ENCODE measurements at places on chromosomes 16 and 17.

GRCh38 chr17:43468691-43469139 is 15.1 kb upstream of the DHX8 start:
- DNase-seq = no peak

DNA sequence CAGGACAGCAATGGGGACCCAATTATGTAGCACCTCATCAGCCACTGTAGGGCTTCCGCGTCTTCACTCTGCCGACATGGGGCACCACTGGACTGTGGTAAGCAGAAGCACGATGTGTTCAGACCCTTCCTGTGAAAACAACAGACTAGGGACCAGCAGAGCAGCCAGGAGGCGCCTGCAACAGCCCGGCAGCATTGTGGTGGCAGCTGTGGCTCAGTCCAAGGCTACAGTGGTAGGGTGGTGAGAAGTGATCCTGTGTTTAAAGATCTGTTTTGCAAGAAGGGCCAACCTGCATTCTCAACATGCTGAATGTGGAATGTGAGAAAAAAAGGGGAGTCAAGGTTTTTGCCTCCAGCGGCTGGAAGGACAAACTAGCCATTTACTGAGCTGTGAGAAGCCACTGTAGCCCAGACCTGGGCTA is 80.8 kb downstream of the GAS7 start:
- no peak for DNase-seq

GRCh38 chr16:49365711-49366509 is 7.7 kb upstream of the C16orf78 start:
- no peak for DNase-seq

DNA sequence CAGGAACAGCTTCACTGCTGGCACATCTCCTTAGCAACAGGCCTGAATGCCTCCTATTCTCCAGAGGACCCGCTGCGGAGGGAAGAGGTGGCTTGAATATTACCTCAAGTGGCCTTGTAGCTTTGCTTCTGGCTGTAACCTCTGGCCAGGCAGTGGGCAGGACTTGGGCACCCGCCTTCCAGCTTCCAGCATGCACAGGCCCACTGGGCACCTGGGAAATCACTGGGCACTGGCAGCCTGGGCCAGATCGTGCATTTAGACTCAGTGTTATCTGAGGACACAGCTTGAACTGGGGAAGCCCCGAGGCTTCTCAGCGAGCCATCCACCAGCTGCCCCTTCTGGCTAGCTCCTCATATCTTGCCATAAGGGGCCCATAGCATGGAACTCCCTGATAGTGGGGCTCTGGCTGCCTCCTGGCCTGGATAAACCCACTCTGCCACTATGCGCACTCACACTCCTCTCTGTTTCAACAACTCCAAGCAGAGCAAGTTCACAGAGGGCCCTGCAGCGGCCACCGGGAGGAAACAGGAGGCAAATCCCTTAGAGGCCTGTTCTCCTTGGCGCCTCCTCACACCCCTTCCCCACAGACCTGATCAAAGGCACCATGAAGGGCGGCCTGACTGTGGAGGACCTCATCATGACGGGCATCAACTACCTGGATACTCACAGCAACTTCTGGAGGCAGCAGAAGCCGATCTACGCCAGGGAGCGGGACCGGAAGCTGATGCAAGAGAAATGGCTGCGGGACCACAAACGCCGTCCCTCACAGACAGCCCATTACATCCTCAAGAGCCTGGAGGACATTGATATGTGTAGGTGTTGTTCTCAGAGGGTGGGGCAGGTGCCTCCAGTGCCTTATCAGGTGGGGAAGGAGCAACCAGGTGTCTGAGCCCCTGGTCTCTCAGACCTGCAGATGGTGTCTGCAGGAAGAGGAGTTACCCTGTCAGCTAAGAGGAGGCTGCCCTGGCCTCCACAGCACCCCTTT is 7.8 kb downstream of the ODAD4 start:
- DNase-seq = no peak

- DNase-seq = no peak
Measured at GRCh38 chr16:81636298-81636993, 142.6 kb upstream of the PLCG2 start.

DNA sequence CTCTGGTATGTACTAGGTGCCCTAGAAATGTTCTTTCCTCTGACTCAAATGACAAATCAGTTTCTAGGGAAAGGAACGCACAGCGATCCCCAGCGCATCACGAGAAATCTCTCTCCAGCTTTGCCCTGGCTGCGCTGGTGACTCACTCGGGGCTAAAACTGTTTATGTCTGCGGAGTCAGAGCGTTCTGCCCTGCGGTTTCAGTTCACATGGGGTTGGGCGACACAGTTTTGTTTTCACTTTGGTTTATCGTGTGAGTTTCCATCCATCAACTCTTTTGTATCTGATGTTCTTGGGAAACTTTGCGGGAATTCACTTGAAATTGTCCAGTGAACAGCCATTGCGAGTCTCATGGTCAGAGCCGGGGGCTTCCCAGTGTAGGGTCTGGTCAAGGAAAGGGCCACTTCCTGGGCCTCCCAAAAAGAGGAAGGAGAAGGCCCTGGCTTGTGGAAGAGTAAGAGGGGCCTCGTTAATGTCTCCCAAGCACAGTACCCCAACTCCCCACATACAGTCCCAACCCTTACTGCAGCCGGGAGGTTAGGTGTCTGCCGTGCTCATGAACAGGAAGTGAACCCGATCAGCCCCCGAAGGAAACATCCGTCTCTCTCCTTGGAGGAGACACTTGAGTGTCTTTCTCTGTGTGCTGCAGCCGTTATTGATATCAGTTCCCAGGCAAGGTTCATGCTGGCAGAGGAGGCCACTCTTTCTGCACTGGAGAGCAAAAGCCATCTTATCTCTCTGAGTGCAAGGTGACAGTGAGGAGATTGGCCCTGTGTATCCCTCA is 643.2 kb downstream of the WWOX start:
- DNase-seq = peak; percentile 64

- no peak for DNase-seq
Measured at GRCh38 chr17:37179893-37180292, 195.9 kb upstream of the C17orf78 start.

GRCh38 chr16:24309258-24310142 is 53.4 kb downstream of the CACNG3 start:
- DNase-seq = no peak

DNA sequence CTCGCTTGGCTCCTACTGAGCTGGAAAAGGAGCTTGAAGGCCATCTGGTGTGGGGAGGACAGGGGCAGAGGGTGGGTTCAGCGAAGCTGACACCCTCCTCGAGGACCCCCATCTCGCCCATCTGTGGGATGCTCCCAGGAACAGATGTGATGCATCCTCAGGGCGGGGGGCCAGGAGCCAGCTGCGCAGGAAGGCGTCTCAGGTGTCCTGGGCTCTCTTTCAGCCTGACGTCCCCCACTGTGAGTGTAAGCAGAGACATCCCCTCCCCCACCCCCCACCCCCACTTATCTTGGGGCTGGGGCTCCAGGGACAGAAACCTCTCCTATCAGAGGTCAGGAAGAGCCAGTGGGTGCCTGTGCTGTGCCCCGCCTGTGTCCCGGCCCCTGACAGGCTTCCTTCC is 16.2 kb downstream of the KIF19 start:
- DNase-seq = no peak

GRCh38 chr17:65797809-65798208 is 236.4 kb upstream of the AXIN2 start:
- DNase-seq = no peak

DNA sequence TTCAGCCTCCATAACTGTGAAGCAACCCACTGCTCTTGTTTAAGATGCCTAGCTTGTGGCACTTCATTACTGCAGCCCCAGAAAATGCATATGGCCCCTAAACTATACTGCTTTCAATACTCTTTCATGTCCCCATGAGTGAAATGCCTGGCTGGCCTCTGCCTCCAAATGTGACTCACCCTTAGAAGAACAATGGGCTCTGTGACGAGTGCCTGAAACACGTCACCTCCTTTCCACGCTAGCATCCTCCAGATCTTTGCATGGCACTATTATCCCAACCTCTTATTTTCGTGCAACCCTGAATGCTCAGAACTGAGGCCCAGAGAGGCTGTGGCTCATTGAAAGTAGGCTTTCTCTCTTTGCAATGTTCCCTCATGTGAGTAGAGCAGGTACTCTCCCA is 233.1 kb downstream of the CBLN1 start:
- DNase-seq = no peak

- DNase-seq = no peak
Measured at GRCh38 chr17:82648742-82649331, 593 bp upstream of the WDR45B start.

DNA sequence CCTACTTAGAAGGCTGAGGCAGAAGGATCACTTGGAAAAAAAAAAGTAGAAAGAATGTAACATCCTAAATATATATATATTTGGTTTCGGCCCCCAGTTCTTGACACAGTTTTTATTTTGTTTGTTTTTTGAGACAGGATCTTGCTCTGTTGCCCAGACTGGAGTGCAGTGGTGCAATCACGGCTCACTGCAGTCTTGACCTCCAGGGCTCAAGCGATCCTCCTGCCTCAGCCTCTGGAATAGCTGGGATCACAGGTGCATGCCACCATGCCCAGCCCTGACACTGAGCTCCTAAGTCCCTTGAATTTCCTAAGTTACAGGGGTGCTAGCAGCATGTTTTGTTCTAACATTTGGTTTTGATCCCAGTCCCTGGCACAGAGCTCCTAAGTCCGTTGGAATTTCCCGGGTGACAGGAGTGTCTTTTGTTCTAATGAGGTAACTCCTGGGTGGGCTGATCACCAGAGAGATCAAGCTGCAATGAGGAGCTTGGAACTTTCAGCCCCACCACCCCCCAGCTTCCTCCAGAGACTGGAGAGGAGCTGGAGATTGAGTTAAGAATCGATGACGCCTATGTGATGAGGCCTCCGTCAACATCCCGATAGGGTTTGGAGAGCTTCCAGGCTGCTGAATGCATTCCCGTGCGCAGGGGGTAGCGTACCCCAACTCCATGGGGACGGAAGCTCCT is 20.0 kb downstream of the MXRA7 start:
- DNase-seq = no peak

DNA sequence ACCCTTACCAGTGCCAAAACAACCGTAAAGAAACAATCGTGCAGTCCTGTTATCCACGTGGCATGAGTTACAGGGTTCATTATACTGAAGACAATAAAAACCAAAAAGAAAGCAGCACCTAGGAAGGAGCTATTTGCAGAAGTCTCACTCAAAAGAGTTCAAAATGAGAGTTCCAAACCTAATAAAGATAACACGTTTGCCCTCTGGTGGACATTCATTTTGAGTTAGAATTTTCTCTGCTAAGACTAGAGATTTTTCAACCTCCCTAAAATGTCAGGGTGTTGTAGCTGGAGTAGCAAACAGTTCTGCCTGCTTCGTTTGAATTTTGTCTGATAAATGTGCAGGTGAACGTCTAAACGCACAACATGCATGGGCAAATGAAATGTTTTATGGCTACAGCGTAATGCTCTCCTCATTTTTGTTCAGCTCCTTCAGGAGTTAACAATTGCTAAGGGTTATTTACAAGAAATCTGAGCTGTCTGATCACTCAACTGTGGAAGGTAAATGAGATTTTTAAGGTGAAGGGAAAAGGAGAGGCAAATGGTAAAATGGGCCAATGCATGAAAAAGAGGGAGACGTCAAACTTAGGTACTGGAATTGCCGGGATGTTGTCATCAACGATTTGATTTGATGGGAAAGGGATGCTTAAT is 1067.9 kb upstream of the EEF2KMT start:
- DNase-seq = no peak

DNA sequence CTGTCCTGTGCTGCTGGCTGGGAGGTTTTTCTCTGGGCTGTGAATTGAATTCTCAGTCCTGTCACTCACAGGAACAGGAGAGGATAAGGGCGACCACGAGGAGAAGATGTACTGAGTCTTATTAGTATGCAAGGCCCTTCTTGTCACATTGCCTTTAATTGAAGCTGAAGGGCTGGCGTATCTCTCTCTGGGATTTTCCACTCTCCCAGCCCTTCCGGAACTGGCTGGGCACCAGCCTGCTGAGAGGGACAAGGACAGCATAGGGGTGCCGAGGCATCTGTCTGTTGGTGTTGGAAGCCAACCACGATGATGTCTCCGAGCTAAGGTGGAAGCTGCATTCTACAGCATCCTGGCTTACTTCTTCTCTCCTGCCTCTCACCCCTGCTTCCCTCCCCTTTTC is 33.2 kb downstream of the GPRC5B start:
- no peak for DNase-seq

- DNase-seq = no peak
Measured at GRCh38 chr17:82343560-82343959, 10.0 kb upstream of the SECTM1 start.

DNA sequence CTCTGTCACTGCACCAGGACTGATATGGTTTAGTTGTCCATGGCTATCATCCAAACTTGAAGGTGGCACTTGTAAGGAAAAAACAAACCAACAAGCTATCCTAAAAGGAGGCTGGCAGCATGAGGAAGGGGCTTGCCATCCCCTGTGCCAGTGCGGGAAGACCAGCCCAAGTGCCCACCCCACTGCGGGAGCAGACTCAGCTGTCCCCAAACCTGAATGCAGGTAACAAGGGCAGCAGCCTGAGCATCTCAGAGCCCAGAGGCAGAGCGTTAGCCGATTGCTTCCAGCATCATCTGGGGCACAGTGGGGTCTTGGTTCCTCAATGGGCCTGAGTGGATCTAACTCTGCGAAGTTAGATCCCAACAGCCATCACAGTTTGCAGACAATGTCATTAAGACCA is 29.2 kb upstream of the C16orf78 start:
- DNase-seq = no peak

DNA sequence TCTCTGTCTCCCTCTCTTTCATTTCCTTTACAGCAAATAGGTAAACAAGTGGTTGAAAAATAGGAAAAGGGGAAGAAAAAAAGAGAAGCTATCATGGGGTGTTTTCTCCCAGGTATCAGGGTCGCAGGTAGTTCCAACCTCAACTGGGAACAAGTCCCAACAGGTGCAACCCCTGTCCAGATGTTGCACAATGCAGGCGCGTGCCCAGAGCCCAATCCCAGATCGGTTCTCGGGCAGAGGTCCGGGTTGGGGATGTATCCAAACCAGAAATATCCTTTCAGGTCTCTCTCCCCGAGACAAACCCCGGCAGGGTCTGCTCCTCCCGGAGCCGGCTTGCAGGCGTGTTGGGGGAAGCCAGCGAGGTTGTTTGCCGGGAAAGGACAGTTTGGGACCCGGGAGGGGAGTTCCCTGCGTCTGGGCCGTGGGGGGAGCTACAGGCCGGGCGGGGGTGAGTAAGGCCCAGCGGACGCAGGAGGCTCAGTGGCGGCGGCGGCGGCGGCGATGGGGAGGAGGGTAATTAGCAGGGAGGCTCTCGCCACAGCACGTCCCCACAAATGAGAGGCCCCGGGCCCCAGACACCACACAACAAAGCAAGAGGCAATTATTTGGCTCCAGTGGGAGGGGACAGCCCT is 21.2 kb upstream of the SP6 start:
- DNase-seq = no peak

- no peak for DNase-seq
Measured at GRCh38 chr16:11078812-11079459, 134.6 kb downstream of the CLEC16A start.
